Chondrocyte (in vitro differentiated cells): ENCODE measurements at places on chromosomes 16 and 17. TPM values are rescaled to one million over a fixed set of nuclear protein-coding genes. Genes with fewer than 3 reads are reported as not detected.

HAP1 gene
- not detected in 3 replicates for total RNA-seq

CCL11 gene
- total RNA-seq: not detected in 3 replicates

MT1A gene
- total RNA-seq: 1.1 TPM in 1 of 3 replicates, not detected in the others

CDH3 gene
- 1.1 to 1.6 TPM (median 1.4 TPM) in 3 replicates for total RNA-seq

TRPV2 gene
- 1.6 to 47.6 TPM (median 43.5 TPM) in 3 replicates for total RNA-seq

CFAP97D1 gene
- total RNA-seq: not detected in 3 replicates

DNA sequence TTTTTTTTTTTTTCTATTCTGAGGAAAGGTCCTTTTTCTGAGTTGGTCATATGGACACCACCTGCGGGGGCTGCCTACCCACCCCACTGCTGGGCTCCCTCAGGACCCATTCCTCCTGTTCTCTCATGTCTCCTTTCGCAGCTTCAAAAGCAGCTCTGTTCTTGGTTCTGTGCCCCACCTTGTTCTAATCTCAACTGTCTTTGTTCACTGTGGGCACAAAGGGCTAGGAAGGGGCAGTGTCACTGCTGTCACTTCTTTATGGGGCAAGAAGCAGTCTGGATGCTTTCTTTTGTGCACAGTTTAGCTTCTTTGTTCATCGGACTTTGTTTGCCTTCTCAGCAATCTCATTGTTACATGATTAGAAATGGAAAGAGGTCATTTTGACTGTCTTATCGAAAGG is 7.1 kb downstream of the GOSR2 start:
- no peak overlapping the region for H3K4me3 ChIP-seq
- H3K36me3 ChIP-seq: peaks cover 30% of the 10 kb centered on the region
- no peaks in the 10 kb centered on the region for H3K27me3 ChIP-seq
- H3K27ac ChIP-seq: no peak overlapping the region
- no peak for DNase-seq

GRCh38 chr16:15993541-15993940 is 44.1 kb downstream of the ABCC1 start:
- DNase-seq: no peak
- peaks cover 4% of the 10 kb centered on the region for H3K36me3 ChIP-seq
- H3K4me3 ChIP-seq: no peak overlapping the region
- peaks cover 86% of the 10 kb centered on the region for H3K4me1 ChIP-seq

DNA sequence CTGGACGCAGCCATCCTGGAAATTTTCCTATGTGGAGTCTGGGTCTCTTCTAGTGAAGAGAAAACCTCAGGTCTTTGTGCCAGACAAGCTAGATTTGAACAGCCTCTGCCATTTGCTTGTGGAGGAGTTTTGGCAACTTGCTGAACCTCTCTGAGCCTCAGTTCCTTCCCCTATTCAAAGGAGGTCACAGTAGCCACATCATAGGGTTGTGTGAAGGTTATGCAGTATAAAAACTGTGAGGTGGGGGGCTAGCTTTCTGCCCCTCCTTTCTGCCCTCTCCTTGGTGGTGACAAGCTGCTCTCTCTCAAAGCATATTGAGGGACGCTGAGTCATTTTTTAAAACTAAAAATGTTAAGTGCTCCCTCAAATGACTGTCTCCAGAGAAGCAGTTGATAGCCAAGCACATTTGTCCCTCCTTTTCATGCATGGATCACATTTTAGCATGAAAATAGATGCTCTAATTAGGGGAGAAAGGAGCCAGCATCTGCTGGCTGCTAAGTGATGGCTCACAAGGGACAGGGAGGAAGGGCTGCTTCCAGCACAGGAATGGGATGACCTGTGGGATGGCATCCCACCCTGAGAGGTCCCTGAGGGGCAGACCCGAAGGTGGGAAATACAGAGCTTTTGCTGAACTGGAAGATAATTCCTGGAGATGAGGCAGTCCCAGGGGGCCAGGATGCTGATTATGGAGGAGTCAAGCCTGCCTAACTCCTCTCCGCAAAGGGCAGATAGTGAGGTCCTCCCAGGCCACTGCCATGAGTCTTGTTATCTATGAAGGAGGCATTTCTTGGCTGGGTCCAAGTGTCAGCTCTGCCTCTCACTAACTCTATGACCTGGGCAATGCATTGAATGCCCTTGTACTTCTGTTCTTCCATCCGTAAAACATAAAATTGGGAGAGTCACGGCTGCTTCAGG is 218.8 kb downstream of the RAB11FIP4 start:
- no peak for DNase-seq
- no peak overlapping the region for H3K27ac ChIP-seq
- no peak overlapping the region for H3K4me3 ChIP-seq
- no peaks in the 10 kb centered on the region for H3K4me1 ChIP-seq
- no peaks in the 10 kb centered on the region for H3K36me3 ChIP-seq

GRCh38 chr16:12390074-12390605 is 413.5 kb downstream of the CPPED1 start:
- no peak overlapping the region for H3K27ac ChIP-seq
- DNase-seq: no peak
- H3K4me3 ChIP-seq: no peak overlapping the region
- peaks cover 3% of the 10 kb centered on the region for H3K4me1 ChIP-seq
- H3K27me3 ChIP-seq: no peaks in the 10 kb centered on the region

DNA sequence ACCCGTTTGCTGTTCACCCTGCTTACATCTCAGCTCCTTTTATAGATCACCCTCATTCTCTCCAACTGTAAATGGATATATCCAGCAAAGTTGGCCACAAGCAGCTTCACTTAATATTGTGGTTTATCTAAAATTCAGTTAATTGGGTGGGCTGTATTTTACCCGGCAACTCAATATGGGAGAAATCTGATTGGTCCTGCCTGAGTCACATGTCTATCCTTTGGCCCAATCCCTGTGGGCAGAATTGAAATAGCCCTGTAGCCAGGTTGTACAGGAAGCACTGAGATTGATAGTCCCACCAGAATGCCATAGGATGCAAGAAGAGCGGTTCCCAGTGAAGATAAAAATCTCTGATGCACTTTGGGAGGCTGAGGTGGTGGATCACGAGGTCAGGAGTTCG is 73.2 kb downstream of the AIPL1 start:
- H3K36me3 ChIP-seq: no peaks in the 10 kb centered on the region
- peaks cover 38% of the 10 kb centered on the region for H3K27me3 ChIP-seq
- no peak for DNase-seq
- H3K4me1 ChIP-seq: no peaks in the 10 kb centered on the region
- no peak overlapping the region for H3K27ac ChIP-seq

DNA sequence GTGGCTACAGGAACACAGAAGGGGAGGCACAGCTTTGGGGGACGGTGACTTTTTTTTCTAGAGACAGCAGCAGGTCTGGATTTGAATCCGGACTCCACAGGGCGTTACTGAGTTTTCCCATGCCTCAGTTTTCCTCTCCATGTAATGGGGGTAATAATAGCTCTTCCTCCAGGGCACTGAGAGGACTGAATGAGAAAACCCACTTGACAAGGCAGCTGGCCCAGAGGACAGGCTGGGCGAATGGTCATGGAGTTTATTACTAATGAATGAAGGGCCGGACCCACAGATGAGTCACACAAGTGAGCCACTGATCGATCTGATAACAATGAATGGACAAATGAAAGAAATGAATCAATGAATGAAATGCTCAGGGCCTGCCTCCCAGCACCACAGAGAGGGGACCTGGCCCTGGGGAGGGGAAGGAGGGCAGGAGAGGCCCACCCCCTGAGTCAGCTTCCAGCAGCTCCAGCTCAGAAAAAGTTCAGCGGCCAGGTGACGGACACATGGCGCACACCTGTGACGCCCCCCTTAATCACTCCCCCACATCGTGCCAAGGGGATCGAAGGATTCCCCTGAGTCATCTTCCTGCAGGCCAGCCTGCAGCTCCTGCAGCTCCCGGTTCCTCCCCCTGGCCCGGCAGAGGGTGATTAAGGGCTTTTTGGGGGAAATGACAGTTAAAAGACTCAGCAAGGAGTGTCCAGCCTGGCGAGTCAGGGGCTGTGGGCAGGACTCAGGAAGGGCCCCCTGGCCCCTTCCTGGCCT is 54.3 kb downstream of the SOCS1 start:
- no peak overlapping the region for H3K27ac ChIP-seq
- H3K4me3 ChIP-seq: no peak overlapping the region
- DNase-seq: no peak
- peaks cover 17% of the 10 kb centered on the region for H3K4me1 ChIP-seq

DNA sequence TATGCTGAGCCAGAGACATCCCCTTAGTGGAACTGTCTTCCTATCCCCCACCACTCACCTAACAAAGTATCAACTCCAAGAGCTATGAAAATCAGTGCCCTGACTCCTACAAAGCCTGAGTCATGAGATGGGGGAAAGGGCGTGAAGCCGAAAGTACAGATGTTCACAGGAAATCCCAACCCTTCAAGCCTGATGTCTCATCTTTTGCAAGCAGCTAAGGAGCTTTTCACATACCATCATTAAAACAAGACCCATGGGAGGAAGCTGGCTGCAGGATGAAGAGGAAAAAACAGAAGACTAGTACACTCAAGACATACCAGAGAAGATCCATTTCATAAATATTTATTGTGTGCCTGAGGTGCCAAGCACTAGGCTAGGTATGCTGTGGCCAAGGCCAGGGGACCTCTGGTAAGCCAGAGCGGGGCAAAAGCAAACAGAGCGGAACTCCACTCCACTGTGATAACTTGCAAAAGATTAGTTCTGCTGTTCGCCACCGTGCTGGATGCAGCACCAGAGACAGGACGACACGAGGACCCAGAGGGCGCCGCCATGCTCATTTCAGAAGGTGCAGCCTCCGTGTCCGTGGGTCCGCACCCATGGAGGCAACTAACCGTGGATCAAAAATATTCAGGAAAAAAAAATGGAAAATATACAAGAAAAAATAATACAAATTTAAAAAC is 4.5 kb upstream of the MNT start:
- H3K4me3 ChIP-seq: peak overlapping the region; percentile 1
- no peaks in the 10 kb centered on the region for H3K36me3 ChIP-seq
- DNase-seq: peak; percentile 51
- no peaks in the 10 kb centered on the region for H3K27me3 ChIP-seq
- peaks cover 48% of the 10 kb centered on the region for H3K4me1 ChIP-seq
- H3K27ac ChIP-seq: peak overlapping the region; percentile 100

DNA sequence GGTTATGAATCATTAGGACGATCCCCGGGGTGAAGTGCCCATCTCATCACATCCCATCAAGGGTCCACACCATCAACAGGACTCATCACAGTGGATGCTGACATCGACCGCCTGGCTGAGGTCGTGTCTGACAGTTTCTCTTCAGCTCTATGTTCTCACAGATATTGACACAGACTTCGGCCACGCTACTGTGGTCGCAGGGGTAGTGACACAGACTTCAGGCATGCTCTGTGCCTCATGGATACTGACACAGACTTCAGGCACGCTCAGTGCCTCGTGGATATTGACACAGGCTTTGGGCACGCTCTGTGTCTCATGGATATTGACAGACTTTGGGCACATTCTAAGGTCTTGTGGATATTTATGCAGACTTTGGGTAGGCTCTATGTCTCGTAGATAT is 50.1 kb downstream of the KLHDC4 start:
- H3K36me3 ChIP-seq: peaks cover 26% of the 10 kb centered on the region
- H3K4me3 ChIP-seq: no peak overlapping the region

- H3K27me3 ChIP-seq: peaks cover 5% of the 10 kb centered on the region
- H3K27ac ChIP-seq: no peak overlapping the region
- H3K4me1 ChIP-seq: no peaks in the 10 kb centered on the region
- H3K36me3 ChIP-seq: no peaks in the 10 kb centered on the region
- no peak overlapping the region for H3K4me3 ChIP-seq
These were observed 56.3 kb upstream of the SMIM36 start for GRCh38 chr17:55567240-55568214.
